ENCODE measurements at places on chromosomes 7 and 10.

DNA sequence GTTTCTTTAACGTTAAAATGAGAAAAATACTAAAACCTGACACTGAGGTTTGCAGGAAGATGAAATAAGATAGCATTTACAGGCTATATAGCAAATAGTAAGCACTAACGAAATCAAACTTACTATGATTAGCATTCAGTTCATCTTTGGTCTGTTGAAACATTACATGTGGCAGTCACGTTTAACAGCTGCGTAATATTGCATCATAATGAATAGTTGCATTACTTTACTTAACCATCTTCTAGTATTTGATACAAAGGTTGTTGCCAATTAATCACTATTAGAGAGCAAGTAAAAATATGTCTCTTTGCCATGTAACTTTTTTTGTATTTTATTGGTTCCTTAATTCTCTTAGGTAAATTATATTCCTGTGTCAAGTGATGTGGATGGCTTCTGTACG is 131.8 kb upstream of the GHITM start:
- DNase-seq = no peak

GRCh38 chr10:128297709-128298378 is 171.6 kb upstream of the MKI67 start:
- DNase-seq = no peak

DNA sequence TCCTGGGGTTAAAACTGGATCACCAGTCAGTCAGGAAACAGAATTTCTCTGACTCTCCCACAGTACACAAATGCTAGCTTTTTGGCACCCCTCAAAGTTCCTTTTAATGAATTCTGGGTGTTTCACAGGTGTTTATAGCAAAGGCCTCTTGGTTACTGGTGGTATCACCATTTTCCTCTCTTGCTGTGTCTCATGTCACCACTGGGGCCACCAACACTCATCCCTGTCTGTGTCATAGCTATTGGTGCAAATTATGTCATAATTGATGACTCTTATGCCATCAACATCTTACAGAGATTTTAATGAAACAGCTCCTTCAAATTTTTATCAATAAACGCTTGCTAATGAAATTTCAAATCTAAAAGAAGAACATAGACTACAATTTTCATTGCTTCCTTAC is 27.7 kb upstream of the OSBPL3 start:
- DNase-seq = no peak

- no peak for DNase-seq
Observed at GRCh38 chr10:61271127-61271780, 181.9 kb downstream of the TMEM26 start.

- DNase-seq = no peak
Observed at GRCh38 chr10:63522995-63523394, 1.8 kb downstream of the REEP3 start.

- no peak for DNase-seq
Observed at GRCh38 chr7:133139801-133140200, 57.9 kb upstream of the CHCHD3 start.

DNA sequence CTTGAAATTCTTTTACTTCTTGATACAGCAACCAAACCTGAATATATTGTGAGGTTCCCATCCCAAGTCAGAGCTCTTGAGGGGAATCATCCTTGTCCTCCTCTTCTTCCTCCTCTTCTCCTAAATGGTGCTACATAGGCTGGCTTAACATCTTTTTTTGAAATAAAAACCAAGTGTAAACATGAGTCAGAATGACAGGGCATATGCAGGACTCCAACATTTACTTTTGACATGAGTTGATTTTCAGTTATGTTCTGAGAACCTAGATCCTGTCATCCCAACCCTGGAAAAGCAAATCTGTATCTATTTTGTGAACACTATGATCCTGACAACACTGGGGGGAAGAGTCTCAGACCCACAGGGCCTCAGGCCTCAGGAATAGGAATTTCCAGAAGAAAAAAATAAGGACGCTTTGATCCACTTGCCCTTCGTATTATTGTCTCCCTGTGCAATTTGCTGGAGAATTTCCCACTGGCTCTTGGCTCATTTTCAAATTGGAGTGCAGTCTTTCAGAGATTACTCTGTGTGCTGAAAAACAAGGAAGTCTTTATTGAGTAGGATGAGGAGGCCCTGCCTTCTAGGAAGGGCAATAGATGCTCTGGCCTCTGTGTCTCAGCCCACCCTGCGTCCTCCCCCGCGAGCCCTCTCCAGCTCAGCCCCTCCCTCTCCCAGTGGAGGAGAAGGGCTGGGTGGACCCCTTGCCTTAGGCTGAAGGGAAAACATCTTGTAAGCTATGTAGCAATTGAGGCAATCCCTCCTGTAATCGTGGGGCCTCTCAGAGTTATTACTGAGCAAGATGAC is 121.6 kb downstream of the CREB5 start:
- DNase-seq = no peak

DNA sequence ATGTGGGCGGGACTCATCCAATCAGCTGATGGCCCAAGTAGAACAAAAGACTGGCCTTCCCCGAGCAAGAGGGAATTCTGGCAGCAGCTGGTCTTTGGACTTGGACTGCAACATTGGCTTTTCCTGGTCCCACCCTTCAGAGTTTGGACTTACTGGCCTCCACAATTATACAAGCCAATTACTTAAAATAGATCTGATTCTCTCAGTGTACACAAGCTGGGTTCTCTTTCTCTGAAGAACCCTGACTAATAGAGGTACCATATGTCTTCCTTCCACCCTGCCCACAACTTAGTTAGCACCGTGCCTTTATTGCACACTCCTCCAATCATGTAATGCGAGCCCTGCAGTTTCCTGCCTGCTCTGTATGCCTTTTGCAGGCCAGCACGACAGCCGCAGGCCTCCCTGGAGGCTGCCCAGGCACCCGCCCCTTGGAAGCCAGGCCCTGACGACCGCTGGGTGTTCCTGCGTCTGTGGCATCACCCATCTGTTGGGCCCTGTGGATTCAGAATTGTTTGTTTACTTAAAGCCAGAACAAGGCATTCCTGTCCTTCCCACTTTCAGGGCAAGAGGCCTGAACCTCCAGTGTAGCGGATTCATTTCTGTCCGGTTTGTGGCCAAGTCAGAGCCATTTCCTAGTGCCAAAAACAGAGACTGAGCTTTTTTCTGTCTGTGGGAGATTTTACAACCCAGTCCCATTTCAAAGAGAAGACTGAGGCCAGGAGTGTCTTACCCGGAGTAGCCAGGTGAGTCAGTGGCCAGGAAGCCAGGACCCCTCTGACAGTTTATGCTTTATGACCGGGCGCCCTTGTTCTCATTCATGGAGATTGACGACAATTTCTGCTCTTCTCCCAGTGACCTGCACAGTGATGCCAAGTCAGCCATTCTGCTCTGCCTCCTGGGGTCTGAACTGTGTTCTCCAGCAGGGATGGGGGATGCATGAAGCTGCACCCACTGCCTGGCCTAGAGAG is 968 bp upstream of the INMT start:
- DNase-seq = no peak

GRCh38 chr7:13827716-13828115 is 161.8 kb downstream of the ETV1 start:
- no peak for DNase-seq

- no peak for DNase-seq
Observed at GRCh38 chr10:88207121-88207546, 343.7 kb downstream of the PTEN start.

GRCh38 chr10:99661377-99661763 is 2.1 kb downstream of the ENTPD7 start:
- no peak for DNase-seq

GRCh38 chr10:35058134-35058533 is 32.0 kb downstream of the CUL2 start:
- no peak for DNase-seq

DNA sequence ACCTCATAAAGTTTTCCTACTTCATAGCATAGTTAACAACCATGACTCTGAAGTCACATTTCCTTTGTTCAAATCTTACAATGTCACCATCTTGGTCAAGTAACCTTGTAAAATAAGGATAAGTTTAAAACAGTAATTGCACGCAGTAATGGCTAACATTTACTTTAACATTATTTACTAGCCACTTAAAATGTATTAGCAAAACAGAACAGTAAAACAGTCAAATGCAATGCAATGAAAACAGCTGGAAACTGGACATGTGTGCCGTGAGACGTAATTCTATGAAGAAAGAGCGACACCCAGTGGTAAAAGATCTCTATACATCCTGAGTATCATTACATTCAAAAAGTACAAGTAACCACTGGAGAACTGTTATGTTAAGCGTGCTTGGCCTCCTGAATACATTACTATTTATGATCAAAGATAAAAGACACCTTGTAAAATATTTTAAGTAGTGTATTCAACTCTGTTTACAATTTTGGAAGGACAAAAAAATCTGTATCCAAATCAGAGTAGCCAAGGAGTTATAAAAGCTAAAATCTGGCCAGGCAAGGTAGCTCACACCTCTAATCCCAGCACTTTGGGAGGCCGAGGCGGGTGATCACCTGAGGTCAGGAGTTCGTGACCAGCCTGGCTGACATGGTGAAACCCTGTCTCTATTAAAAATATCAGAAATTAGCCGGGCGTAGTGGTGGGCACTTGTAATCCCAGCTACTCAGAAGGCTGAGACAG is 27.2 kb downstream of the ATE1 start:
- peak; percentile 4 for DNase-seq

- no peak for DNase-seq
Observed at GRCh38 chr10:35540296-35541164, 64.6 kb upstream of the GJD4 start.

- no peak for DNase-seq
Observed at GRCh38 chr10:127351542-127351941, 155.2 kb upstream of the INSYN2A start.

GRCh38 chr7:145511004-145511403 is 605.6 kb upstream of the CNTNAP2 start:
- peak; percentile 31 for DNase-seq

- DNase-seq = no peak
Observed at GRCh38 chr10:60835049-60835448, 56.8 kb downstream of the CDK1 start.

DNA sequence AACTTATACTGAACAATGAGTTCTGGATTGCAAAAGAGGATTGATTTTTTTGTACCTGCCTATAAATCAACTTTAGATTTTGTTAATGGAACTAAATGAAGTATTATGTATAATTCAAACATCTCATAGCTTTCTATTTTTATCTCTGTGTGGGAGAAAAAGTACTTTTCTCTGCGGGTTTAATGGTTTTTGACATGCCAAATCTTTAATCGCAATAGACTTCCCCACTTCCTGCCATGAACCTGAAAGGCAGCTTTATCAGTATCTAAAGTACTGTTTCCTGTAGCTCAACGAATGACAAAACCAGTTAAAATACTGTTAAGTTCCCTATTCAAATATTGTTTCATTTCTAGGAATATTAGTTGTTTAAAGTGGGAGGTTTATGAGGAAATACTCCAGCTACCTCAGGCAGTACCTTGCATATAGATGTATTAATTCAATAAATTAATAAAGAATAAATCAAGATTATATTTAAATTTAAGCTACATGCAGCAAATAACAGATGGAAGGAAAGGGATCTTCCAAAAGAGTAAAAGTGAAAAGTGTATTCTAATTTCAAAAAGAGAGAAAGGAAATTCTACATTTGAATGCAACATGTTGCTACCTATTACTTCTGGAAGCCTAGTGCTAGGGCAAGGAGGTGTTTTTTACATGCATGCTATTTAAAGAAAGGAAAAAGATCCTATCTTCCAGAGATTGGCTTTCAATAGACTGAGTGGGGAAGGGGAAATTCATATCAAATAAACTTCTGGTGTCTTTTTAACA is 75.9 kb downstream of the SVOPL start:
- DNase-seq = no peak

DNA sequence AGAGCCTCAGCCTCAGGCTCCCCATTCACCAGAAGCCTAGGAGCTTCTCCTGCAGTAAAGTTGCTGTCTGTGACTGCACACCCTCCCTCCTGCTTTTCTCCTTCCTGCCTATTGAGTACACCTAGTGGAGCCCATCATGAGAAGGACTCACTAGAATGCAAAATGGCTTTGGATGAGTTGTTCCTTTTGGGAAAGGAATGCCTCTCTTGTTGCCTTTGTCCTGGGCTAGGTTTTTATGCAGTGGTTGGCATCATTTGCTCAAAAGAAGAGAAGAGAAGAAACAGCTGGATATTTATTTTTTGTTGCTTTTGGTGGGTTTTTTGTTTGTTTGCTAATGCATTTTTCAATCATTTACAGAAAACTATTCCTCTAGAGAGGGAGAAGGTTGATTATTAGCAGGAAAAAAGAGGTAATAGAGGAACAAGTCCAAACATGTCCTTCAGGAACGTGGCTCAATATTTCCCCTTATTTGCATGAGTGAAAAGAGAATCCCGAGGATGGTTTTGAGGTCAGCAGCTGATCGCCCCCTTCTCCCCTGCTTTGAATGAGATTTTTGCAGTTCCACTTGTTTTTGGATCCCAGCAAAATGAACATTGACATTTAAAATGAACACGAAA is 369.9 kb upstream of the NRP1 start:
- no peak for DNase-seq

- no peak for DNase-seq
Observed at GRCh38 chr7:1857487-1858421, 187.7 kb downstream of the ELFN1 start.

DNA sequence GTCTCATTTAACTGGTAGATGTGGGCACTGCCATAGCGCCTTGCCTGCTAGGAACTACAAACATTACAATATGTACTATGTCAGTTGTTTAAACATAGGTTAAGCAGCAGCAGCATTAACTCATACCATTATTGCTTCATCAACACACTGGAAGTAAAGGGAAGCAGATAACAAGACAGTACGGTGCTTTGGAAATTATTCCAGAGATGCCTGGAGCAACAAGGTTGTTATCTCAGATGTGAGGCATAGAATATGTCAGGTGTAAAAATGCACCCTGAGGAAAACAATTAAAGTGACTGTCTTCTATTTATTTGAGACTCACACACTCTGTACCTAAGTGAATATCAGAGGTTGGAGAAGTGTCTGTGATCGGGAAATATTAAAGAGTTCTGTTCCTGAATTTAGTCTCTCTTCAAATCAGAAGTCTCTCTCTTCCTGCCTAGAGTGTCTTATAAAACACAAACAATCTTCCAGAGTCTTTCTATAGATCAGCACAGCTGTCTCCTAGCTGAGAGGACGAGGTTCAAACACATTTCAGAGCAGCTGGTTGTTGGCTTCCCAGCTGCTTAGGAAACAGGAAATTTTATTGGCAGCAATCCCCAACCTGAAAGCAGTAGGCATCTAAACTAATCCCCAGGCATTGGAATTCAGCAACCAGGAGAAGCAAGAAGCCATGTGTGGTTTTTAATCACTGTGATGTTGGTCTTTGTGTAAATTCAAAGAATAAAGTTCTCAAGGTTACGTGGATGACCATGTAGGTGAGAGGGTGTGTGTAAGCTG is 994.4 kb upstream of the LRRTM3 start:
- no peak for DNase-seq

Data from NCI-H2081 treated with DMSO at 0.1 percent for 48 hours (cell line).